ENCODE measurements at places on chromosomes 4 and X.

- DNase-seq = no peak
Observed at GRCh38 chrX:41047878-41048534, 37.2 kb upstream of the USP9X start.

- no peak for DNase-seq
Observed at GRCh38 chr4:153684182-153684970, at the start of gene TLR2. Gene TLR2, plus strand, starts transcription at chr4:153684280. Its CDS starts 18,628 bp downstream, at chr4:153702908.

GRCh38 chrX:2452317-2452784 lies 48.4 kb downstream of the DHRSX start:
- DNase-seq = no peak

GRCh38 chrX:42978655-42979379 lies 200.9 kb upstream of the PPP1R2C start:
- DNase-seq = no peak

- DNase-seq = peak; percentile 42
Observed at GRCh38 chr4:80153874-80154544, 43.3 kb upstream of the PRDM8 start.

DNA sequence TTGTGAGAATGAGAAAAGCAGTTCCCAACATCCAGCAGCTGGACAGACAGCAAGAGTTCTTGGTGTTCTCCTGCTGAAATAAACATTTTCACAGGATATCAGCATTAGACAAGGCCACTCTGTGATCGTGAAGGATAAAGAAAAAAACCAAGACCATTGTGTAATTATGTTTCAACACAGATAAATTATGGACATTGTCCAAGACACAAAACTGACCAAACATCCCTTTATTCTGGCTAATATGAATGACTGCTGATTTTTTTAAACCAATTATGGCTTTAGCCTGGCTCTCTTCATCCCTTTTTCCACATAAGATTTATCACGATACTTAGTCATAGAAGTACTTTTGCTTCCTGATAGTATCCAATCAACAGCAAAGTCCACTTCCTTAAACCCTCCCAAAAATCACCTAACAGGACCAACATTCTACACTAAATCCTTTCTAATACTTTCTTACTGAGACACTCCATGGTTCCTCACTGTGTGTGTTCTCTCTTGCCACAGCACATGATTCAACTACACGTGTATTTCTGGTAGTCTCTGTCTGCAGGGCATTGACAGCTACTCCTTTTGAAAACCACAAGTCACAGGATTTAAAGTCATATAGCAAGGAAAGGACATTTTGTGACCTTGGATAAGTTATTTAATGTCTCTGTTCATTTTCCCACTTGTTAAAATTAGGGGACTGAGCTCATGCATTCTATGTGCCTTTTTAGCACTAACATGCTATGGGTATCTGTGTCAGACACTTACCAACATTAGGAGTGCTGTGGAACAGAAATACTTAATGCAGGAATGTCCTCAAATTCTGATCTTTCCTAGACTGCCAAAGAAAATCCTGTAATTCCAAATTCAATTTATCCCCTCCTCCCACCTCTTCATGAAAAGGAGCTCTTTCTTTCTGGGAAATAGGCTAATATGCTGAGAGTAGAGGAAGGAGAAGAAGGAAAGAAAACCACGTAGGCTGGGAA lies 137.2 kb upstream of the PGRMC2 start:
- DNase-seq = peak; percentile 41

DNA sequence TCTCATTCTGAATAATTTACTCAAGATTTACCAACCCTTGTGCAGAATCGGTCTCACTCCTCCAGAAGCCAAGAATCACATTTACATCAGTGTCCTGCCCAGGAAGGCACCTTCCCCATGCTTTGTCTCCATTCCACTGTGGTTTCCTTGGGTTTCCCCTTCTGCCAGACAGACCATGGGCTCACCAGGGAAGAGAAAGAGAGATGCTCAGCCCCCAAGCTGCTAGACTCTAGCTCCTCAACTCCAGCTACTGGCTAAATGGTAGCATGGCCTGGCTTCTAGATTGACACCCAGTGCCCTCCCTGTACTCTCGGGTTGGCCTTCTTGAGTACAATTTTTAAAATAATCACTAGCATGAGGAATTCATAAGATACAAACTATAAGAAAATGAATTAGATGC lies 12.9 kb downstream of the TLR10 start:
- DNase-seq = no peak

DNA sequence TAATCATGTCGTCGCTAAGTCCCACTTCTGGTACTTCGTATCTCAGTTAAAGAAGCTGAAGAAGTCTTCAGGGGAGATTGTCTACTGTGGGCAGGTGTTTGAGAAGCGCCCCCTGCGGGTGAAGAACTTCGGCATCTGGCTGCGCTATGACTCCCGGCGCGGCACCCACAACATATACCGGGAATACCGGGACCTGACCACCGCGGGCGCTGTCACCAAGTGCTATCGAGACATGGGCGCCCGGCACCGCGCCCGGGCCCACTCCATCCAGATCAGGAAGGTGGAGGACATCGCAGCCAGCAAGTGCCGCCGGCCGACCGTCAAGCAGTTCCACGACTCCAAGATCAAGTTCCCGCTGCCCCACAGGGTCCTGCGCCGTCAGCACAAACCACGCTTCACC lies 11.3 kb downstream of the PNCK start:
- DNase-seq = no peak

DNA sequence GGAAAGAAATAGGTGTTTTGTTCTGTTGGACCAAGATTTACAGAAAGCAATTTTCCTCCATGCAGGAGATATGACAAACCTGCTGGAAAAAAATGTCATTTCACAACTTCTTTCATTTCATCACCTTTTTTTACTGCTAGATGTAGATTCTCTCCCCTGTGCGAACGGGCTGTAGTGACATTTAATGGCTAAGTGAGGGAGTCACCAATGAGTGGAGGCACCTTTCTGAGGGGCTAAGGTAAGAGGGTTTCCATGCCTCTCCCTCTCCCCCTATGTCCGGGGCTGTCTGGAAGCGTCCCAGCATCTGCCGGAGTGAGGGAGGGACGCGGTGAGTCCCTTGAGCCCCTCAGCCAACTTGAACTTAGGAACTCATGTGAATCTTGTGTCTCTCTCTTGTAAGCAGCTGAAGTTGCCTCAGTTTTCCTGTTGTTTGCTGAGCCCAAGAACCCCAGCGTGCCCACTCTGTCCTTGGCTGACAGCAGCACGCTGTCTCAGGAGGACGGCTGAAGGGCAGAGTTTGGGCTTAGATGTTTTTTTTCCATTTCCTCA lies 42.3 kb downstream of the DCTD start:
- no peak for DNase-seq

- DNase-seq = no peak
Observed at GRCh38 chrX:106177106-106177981, 9.2 kb downstream of the PWWP3B start.

DNA sequence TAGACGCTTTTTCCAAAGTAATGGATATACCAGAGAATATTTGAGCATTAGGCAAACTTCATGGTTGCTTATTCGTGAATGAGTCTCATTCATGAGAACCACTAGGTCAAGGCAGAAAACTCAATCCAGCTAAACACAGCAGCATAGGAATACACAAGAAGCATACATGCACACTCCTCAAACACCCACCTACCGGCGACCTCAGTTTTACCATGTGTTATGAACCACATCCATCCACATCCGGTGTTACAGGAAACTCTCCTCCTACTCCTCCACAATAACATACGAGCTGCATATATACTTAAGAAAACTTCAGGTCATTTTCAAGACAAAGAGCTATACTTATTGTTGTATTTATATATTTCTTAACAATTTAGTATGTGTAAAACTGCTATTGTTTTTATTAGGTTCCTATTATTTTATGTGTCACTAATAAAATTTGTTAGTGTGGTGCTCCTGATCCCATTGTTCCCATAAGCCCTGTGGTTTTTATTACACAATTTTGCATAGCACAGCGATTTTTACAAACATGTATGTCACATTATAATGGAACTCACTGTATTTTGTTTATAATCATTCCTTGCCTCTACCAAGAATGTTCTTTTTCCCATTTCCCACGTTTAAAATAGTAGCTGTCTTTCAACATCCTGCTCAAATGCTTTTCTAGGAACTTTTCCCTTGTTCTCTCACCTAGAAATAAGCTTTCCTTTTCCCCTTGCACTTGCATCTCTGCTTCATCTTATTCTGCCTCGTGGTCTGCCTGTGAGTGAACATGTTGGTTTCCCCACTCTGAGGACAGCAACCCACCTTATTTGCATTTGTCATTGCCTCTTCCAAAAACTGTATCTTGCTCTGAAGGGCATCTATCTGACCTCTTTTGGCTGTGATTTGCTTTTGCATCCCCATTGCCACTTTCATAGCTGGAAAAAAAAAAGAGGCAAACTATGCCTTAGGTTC lies 48.3 kb downstream of the STBD1 start:
- no peak for DNase-seq

DNA sequence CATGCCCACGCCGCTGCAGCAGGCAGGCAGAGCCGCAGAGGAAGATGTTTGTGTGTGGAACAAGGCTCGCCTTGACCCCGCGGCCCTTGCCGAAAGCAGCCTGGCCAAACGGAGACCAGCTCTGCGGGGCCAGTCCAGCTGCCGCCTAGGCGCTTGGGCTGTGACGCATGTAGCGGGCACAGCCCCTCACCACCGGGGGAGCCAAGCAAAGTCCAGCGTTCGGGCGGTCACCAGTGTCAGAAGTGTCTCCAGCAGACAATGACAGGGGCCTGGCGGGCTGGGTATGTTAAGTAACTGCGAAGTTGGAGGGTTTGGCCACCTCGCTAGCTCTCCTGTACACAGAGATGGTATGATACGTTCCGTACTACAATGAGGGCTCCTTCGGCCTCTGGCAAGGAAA lies 1.3 kb downstream of the AMER1 start:
- no peak for DNase-seq

- DNase-seq = no peak
Observed at GRCh38 chr4:170400361-170400760, 310.6 kb upstream of the AADAT start.

GRCh38 chr4:120703908-120704307 lies 218.6 kb downstream of the PRDM5 start:
- DNase-seq = no peak

GRCh38 chr4:3690551-3691152 lies 75.5 kb upstream of the ADRA2C start:
- no peak for DNase-seq

GRCh38 chr4:60683973-60684372 lies 516.2 kb upstream of the ADGRL3 start:
- peak; percentile 84 for DNase-seq

GRCh38 chr4:76984788-76985211 lies 35.2 kb downstream of the SEPTIN11 start:
- peak; percentile 99 for DNase-seq

DNA sequence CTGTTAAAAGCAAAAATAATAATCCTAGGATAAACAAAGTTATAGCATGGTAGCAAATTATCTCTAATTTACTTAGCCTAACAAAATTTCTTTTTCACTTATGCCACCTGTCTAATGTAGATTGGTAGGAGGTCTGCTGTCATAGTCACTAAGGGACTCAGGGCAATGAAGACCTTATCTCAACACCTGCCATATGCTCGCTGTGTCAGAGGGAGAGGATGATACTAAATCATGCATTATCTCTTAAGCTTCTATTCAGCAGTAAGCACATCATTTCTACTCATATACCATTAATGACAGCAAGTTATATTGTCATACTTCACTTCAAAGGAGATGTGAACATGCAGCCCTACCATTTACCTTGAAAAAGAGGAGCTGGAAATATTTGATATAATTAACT lies 44.1 kb downstream of the AFM start:
- no peak for DNase-seq

GRCh38 chrX:103663981-103664762 lies 22.3 kb downstream of the MORF4L2 start:
- no peak for DNase-seq

- peak; percentile 17 for DNase-seq
Observed at GRCh38 chrX:153882086-153882498, 3.9 kb downstream of the L1CAM start.

- DNase-seq = no peak
Observed at GRCh38 chrX:69319376-69319775, 154.1 kb upstream of the PJA1 start.

DNA sequence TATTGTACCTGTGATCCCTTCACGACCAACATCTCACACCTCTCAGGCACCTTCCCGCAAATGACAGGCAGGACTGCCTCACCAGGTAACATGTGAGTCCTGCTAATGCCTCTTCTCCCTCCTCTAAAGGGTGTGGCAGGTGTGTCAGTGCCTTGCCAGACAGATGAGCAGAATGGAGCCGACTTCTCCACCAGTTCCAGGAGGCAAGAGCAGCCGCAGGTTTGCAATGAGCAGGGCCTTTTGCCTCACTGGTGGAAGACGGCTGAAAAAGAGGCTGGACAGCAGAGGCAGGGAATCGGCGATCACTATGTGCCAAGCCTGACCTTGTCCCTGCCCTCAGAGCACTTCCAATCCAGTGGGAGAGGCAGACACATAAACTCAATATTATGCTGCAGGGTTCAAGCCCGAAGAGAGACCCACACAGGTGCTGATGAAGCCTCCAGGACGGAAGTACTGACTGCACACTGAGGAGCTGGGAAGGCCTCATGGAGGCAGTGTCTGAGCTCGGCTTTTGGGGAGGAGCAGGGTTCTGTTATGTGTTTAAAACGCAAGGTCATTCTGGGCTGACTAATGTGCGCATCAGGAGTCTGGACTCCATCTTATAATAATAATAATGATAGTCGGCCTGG lies 57.9 kb downstream of the C4orf50 start:
- DNase-seq = no peak

DNA sequence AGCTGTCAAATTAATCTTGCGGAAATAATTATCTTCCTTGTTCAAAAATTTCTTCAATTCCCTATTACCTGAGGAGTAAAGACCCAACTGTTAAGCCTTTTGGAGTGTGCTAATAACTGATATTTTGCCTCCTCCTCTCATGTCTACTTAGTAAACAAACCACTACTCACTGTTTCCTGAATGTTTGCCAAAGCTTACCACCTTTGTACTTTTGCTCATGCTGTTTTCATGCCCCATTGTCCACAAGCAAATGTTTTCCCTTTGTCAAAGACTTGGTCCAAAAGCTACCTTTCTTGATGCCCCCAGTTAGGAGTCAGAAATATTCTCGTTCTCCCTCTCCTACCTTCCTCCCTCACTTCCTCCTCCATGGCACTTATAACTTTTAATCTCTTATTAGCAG lies 226.1 kb downstream of the ENOX2 start:
- DNase-seq = no peak

- DNase-seq = no peak
Observed at GRCh38 chr4:82661181-82661992, 99.6 kb upstream of the TMEM150C start.

All from HFFc6 (cell line).